ENCODE measurements at places on chromosomes 13 and 19.
A peak's percentile ranks its signal among the peaks of the same experiment; 100 is the strongest.

GRCh38 chr19:4811328-4812131, 20.0 kb downstream of the TICAM1 start:
- DNase-seq: peak; percentile 51

DNA sequence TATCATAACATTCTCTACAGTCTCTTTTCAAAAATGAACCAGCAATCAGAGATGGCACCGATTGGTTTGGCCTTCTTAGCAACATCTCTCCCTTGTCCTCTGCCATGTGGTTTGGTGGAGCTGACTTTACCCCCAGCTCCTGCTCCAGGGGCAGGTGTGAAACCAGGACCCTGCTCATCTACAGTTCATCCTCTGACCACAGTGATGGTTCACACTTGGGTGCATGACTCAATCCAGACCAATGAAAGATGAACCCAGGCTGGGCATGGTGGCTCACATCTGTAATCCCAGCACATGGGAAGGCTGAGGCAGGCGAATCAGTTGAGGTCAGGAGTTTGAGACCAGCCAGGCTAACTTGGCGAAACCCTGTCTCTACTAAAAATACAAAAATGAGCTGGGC, 33.6 kb upstream of the FFAR2 start:
- no peak for DNase-seq

DNA sequence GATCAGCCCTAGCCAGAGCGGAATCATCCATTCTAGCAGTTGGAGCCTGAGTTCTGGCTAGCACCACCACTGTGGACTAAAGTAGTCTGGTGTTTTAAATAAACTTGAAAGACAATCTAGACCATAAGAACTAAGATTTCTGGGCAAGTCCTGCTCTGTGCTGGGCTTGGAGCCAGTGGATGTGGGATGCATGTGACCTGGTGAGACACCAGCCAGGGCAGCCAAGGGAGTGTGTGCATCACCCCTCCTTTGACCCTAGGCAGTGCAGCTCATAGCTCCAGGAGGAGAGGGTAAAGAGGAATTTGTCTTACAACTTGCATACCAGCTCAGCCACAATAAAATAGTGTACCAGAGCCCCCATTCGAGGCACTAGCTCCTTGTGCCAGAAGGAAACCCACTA, 21.0 kb downstream of the ITGBL1 start:
- peak; percentile 91 for DNase-seq

- DNase-seq: peak; percentile 53
These were observed 11.1 kb upstream of the SHISA2 start for GRCh38 chr13:26062853-26063444.

- peak; percentile 75 for DNase-seq
These were observed 118.3 kb downstream of the LHFPL6 start for GRCh38 chr13:39484506-39485313.

- no peak for DNase-seq
These were observed 29.0 kb downstream of the FLT3 start for GRCh38 chr13:28071424-28071823.

GRCh38 chr13:25109341-25109740, 13.4 kb downstream of the PABPC3 start:
- peak; percentile 4 for DNase-seq

GRCh38 chr13:50376895-50377575, 361.8 kb downstream of the KCNRG start:
- DNase-seq: no peak

DNA sequence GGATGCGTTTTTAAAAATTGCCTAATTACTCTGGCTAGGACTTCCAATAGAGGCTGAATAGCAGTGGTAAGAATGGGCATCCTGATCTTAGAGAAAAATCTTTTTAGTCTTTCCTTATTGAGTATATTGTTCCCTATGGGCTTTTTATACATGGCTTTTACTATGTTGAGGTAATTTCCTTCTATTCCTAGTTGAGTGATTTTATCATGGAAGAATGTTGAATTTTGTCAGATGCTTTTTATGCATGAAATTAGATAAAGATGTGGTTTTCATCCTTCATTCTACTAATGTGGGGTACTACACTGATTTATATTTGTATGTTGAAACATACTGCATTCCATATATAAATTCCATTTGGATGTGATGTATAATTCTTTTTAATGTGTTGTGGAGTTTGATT, 2673.8 kb downstream of the PCDH9 start:
- DNase-seq: peak; percentile 19

GRCh38 chr13:34076943-34077703, 259.2 kb downstream of the RFC3 start:
- DNase-seq: peak; percentile 39

- DNase-seq: no peak
These were observed 204.2 kb upstream of the ARGLU1 start for GRCh38 chr13:106772006-106772601.

GRCh38 chr13:113655346-113656002, 2.5 kb downstream of the ATP4B start:
- DNase-seq: no peak

DNA sequence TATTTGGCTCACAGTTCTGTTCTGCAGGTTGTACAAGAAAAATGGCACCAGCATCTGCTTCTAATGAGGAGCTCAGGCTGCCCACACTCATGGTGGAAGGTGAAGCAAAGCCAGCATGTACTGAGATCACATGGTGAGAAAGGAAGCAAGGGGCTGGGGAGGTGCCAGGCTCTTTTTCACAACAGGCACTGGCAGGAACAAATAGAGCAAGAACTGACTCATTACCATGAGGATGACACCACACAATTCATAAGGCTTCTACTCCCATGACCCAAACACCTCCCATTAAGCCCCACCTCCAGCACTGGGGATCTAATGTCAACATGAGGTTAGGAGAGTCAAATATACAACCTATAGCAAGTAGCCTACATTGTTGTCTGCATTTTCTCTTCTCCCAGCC, 522.6 kb downstream of the RFC3 start:
- peak; percentile 59 for DNase-seq

DNA sequence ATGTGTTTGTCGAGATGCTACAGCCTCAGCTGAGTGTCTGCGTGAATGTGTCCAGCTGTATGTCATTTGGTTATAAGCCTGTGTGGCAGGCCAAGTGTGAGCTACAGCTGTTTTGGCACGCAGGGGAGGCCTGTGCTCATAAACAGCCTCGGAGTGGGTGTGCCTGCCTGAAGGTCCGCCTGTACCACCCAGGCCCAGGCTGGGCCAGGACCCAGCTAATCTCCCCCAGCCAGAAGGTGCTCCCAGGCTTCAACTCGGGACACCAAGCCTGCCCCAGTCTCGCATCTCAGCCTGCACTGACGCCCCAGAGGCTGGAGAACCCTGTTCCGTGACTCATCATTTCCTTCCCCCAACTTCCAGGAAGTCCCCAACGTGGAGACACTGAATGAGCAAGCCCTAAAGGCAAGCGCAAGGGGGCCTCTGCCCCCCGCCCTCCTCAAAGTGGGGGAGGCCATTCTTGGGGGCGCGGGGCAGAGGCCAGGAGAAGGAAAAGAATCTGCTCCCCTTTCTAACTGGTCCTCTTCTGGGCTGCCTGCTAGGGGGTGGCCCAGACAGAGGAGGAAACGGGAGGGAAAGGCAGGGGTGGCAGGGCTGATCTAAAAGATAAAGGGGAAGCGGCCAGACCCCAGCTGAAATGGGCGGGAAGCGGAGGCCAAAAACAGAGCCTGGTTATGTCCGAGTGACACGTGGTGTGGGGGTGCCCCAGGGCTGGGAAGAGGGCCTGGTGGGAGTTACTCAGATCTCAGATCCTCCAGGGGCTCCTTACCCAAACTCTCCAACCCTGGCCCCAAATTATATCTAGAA, 2.0 kb downstream of the SLC1A5 start:
- DNase-seq: peak; percentile 79

- no peak for DNase-seq
These were observed 19.3 kb downstream of the PLPP2 start for GRCh38 chr19:271856-272255.

DNA sequence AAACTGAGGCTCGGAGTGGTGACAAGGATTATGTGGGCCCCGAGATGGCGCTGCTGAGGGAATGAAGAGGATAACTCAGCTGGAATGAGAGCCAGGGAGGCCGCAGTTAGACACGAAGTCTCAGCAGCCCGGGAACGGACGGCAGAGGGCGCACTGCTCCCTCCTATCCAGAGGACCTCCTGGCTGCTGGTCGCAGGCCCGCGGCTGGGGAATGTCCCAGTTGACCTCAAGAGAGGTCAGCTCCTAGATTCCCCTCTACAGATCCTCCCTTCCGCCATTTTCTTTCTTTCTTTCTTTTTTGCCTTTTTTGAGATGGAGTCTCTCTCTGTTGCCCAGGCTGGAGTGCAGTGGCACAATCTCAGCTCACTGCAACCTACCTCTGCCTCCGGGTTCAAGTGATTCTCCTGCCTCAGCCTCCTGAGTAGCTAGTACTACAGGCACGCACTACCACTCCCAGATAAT, 24.1 kb upstream of the ASPDH start:
- DNase-seq: peak; percentile 83

GRCh38 chr19:39126312-39127187, 964 bp downstream of the PAK4 start:
- peak; percentile 44 for DNase-seq

DNA sequence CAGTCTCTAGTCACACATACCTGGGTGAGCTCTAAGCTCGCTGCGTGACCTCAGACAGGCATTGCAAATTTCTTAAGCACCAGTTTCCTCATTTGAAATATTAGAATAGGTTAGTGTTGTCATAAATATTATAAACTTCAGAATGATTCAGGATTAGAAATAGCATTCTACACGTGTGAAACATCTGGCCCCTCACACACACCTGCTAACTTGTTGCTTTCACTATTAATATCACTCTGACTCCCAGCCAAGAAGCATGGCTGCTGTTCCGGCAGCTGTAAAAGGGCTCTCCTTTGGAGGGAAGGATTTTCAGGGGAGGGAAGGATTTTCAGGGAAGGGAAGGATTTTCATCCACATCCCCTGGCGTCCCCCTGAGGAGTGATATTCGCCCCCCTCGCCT, 161.3 kb upstream of the GPR12 start:
- DNase-seq: no peak
